Effector CD4-positive, alpha-beta T cell (primary cell): ENCODE measurements at places on chromosomes 2 and 18.

GRCh38 chr18:58321986-58322385 is 278.0 kb downstream of the NEDD4L start:
- peak; percentile 7 for DNase-seq

DNA sequence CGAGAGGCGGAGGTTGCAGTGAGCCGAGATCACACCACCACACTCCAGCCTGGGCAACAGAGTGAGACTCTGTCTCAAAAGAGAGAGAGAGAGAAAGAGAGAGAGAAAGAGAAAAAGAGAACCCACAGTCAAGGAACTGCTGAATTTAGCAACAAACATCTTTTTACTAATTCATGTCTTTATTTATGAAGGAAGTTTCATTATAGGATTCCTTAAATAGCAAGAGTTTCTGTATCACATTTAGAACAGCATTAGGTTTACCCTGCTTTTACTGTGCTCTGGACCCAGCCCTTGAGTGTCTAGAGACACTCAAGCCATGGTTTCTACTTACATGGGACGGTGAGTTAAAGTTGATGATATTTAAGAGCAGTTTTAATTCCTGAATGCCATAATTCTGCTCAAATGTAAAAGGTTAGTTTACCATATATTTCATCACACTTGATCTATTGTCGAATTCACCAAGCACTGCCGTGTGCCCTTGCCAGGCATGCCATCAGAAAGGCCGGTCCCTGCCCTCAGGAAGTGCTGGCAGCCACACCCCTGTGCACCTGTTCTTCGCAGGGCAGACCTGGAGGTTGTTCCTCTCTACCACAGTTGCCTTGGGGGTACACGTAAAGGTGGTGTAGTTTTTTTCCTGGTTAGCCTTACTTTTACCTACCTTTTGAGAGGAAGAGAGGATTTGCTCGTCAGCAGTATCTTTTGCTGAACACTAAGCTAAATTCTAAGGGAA is 153.3 kb downstream of the LDLRAD4 start:
- DNase-seq, result no peak

DNA sequence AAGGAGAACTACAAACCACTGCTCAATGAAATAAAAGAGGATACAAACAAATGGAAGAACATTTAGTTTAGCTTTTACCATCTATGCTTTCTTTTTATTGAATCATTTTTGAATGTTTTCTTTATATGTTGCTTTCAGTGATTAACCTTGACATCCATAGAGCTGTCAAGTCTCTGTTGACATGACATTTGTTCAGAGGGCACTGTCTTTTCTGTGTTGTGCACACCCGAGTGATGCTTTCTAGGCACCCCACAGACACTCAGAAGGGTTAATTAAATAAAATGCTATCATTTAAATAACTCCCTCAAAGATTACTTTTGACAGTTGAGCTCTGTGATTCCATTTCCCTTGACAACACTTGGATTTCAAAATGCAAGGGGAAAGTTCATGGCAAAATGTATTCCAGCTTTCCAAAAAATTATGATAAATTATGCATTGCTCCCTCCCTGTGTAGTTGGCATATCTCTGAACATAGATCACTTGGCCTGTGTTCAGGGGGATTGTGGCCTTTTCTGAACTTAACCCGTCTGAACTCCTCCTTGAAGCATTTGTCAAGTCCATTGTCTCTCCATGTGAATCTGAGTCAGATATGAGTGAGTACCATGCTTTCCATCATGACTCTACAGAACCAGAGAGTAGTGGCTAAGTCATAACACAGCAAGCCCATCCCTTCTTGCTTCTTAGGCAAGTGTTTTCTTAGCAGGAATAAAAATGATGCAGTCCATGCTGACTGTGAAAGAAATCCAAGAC is 372.6 kb downstream of the RPRM start:
- no peak for DNase-seq

DNA sequence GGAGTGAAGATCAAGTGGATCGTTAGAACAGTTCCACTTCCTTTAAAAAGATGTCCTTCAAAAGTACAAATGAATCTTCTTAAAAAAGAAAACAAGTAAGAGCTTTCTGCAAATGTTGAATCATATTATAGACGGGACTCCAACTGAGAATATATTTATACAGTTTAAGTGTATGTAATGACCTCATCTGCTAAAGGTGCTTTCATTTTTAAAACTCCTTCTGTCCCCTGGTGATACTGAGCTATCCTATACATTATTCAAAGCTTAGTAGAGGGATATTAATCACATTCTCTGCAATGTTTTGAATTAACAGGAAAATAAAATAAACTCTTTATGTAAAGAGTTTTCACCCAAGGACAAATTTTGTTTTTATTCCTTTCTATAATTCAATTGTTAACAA is 420.7 kb upstream of the SLC8A1 start:
- DNase-seq, result no peak
